ENCODE measurements at places on chromosomes 7 and 10. TPM values are rescaled to one million over a fixed set of nuclear protein-coding genes. Genes with fewer than 3 reads are reported as not detected.

COL13A1 gene
- total RNA-seq: 25.2 TPM

PTN gene
- 7.1 TPM for total RNA-seq

PLAU gene
- total RNA-seq: 8.1 TPM

DNA sequence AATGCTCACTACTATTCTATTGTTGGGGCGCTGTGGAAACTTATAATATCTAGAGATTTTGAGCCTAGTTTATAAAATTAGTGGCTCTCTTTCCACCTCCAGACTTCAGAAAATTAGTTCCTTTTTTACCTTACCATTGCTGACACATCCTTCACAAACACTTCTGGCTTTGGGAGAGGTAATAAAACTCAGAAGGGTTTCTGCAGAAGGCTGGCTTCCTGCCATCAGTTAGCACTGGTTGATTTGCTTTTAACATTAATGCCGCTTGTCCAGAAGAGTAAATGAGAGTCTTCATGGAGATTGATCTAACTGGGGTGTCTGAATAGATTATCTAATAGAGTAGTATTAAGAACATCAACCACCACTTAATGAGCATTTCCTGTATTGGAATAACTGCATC lies 20.3 kb downstream of the ACSM6 start:
- no peak for DNase-seq

DNA sequence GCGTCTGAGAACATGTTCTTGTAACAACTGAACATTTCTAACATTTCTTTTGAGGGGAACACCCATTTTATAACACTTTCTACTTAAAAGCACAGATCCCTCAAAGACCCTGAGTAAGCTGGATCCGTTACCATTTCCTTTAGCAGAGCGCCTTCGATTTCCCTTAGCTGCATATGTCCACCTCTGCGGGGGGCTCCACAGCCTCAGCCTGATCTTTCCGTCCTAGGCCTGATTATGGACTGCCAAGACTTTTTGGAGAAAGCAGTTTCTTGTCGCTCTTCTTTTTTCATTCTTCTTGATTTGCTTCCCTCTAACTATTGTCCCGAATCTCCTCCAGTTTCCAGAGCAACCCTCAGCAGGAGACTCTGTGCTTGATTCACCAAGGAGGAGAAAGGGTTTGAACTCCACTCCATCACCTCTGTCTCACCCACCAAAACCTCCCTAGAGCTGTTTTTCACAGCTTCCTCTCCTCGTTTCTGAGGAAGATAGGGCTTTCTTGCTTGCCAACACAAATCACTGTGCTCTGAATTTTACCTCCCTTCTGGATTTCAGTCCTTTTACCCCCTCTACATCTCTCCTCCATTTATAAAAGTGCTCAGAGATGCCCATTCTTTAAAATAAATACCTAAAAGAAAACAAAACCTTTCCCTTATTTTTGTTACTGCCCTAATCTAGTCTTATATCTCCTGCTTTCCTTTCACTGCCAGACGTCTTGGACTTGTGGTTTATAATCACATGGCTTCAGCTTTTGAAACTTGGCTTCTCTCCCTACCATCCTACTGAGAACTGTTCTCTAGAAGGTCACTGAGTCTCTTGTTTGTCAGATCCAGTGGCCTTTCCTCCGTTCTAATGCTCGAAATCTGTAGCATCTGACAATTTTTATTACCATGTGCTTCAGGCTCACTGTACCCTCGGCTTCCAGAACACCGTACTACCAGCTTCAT lies 30.5 kb upstream of the ZRANB1 start:
- DNase-seq: no peak

GRCh38 chr7:88576720-88577119 lies 182.8 kb upstream of the ZNF804B start:
- DNase-seq: no peak

DNA sequence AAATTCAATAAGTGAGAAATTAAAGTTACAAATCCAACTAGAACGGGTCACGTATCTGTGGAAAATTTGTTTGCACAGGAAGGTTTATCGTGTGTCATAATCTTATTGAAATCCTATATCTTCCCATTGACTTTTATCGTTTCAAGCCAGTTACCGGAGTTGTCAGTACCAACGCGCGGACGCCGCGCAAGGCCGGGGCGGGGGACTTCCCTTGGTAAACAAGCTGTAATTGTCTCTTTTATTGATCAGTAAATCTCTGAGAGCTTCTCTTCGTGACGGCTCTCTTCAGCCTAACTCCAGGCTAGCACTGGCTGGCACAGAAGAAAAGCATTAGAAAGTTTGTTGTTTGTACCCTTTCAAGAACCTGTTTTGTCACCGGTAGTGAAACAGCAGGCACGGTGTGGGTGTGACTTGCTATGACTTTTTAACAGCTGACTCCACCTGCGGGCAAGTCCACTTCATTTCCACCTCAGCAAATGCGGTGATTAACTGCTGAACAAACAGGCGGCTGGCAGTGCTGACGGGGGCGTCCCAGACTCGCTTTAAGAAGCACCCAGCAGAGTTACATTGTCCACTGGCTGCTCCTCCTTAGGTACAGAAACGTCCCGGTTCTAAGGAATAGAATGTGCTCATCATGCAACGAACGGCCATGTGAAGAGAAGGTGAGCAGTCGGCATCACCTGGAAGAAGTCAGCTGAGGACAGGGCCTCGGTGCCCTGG lies 215.8 kb downstream of the MAD1L1 start:
- DNase-seq: no peak

- no peak for DNase-seq
Observed at GRCh38 chr7:15798081-15798480, 111.6 kb upstream of the MEOX2 start.
